ENCODE measurements at places on chromosomes 6 and 20.
A peak's percentile ranks its signal among the peaks of the same experiment; 100 is the strongest.

GRCh38 chr6:152329638-152330448 lies 307.3 kb downstream of the SYNE1 start:
- DNase-seq = no peak

DNA sequence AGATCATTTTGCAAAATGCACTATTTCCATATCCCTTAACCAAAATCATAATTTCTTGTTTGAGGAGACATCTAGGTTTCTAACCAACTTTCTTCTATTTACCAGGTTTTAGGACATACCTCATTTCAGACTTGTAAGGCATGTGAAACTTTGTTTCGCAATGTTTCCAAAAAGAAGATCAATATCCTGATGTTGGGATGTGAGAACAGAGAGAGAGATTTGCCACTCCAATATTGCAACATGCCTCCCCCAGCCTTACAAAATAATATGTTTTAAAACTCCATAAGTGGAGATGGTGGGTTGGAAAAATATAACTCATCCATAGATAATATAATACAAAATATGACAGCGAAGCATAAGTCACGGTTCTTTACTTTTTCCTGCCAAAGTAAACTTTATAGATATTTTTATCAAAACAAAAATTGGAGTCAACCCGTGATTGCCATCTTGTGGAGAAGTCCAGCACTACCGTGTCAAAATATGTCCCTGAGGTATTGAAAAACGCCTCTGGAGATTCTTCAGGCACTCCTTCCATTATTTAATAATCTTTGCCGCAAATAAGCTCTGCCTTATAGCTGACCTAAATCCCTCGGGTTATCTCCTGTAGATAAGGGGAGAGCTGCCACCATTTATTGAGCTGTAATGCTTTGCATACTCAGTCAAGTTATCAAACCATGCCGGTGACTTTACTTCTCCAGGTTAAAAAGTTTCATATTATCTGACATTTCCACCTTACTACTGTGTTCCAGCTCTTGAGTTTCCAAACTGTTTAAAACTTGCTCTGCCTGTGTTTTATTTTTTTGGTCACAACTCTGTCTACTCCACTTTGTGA lies 534.2 kb downstream of the HACE1 start:
- DNase-seq = no peak

DNA sequence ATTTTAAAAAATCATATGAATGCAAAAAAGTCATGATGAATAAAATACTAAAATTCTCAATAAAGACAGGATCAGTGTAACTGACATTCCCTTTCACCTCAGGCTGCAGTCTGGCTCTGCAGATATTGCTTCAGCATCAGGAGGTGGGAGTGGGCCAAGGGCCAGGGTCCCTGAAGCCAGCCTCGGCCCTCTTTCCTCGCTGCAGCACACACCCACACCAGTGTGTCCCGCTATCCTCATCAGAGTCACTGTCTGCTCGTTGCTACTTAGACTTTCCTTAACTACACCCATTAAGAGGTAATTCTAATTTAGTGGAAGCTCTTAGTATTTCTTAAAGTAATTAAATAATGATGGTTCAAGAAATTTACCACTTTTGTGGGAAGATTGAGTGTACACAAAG lies 298.2 kb downstream of the UBE3D start:
- DNase-seq = no peak

DNA sequence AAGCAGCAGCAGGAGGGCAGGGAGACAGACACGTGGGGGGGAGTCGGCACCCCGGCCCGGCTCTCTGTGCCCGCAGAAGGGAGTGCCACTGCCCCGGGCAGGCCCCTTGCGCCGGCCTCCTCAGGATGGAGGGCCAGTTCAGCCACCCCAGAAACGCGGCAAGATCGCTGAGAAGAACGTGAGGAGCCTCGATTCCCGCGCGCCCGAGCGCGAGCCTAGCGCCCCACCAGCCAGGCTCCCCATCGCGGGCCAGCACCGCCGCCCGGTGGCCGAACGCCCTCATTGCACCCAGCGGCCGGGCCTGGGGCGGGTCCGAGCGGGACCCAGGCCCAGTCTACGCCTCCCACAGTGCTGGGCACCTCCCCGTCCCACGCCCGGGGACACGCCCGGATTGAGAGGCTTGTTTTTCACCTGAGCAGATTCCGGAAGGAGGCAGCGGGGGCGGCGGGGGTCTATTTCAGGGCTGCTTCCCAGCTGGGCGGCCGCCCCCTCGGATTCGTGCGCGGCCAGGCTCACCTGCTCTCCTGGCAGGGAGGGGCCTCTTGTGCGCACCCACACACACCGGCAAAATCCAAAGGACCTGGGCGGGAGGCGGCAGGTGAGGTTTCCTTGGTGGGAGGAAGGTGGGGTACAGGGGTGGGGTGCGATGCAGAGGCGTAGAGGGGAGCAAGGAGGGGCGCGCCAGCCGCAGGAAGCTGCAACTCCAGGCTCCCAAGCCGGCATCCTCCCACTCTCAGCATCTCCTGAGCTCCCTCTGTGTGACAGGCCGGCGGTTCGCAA lies 9.0 kb upstream of the GRM4 start:
- DNase-seq = peak; percentile 43

GRCh38 chr20:21326700-21327099 lies 23.6 kb downstream of the XRN2 start:
- DNase-seq = no peak

GRCh38 chr6:40929176-40929575 lies 109.8 kb downstream of the UNC5CL start:
- no peak for DNase-seq

Measured in muscle of arm (tissue), 14 donors.